ENCODE measurements at places on chromosomes 3 and 15.

DNA sequence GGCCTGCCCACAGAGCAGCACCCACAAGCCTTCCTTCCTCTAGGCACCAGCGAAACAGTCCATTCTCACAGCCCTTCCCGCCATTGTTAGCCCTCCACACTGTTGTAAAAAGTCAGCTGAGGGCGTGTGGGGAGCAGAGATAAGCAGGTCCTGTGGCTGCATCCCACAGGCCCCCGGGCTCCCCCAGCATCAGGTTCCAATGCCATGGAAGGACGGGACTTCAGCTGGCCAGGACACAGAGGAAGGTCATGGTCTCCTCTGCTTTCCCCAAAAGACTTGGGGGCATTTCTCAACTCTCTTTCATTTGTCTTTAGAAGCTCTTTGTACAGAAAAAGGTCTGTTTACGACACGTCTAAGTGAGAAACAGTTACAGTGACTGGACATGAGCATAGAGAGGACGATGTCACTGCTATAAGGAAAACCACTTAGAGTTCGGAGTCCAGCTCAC, 85.2 kb upstream of the HERC1 start:
- DNase-seq = no peak

- no peak for DNase-seq
These were observed 99.8 kb downstream of the NSUN3 start for GRCh38 chr3:94162700-94163099.

DNA sequence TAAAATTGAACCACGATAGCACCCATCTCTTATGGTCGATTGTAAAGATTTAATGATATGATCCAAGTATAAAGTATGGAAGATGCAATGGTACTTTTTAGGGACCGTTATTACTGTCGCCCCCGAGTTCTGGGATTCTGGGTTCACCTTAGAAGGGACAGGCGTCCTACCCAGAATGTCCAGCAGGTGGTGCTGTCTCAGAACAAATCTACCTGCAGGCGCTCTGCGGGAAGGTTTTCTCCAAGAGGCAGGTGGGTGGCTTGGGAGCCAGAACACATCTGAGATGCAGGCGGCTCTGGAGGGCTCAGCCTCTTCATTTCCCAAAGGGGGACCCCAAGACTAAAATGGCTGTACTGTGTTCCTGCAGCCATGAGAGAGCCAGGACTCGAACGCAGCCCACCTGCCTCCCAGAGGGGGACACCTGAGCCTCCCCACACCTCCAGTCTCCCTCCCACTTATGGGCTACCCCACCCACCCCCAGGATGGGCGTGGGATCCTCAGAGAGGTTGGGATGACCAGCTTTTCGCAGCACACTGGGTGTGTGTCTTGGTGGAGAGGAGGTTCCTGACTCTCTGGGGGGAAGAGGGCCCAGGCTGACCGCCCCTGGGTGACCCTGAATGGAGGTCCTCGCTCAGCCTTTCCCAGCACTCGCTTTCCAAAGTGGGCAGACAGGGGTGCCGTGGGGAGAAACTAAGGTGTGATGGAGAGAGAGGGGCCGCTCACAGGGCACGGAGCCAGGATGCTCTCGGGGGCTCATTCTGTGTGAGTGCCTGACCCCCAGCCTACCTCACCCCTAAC, 28.1 kb upstream of the CORO2B start:
- no peak for DNase-seq

DNA sequence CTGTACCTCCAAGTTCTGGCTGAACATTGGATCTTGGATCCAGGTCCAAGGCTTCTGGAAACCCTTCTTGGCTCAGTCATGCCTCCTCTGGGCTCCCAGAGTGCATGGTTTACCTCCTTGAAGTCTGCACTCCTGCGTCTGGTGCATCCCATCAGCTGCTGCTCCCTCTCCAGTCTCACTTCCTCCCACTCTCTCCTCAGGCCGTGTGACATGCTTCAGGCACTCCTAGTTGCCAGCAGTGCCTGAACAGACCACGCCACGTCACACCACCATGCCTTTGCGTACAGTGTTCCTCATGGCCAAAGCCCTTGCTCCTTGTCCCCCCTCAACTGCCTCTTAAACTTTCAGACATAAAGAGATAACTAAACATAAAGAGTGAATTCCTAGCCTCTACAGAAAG, 5.7 kb downstream of the GPR27 start:
- DNase-seq = no peak

DNA sequence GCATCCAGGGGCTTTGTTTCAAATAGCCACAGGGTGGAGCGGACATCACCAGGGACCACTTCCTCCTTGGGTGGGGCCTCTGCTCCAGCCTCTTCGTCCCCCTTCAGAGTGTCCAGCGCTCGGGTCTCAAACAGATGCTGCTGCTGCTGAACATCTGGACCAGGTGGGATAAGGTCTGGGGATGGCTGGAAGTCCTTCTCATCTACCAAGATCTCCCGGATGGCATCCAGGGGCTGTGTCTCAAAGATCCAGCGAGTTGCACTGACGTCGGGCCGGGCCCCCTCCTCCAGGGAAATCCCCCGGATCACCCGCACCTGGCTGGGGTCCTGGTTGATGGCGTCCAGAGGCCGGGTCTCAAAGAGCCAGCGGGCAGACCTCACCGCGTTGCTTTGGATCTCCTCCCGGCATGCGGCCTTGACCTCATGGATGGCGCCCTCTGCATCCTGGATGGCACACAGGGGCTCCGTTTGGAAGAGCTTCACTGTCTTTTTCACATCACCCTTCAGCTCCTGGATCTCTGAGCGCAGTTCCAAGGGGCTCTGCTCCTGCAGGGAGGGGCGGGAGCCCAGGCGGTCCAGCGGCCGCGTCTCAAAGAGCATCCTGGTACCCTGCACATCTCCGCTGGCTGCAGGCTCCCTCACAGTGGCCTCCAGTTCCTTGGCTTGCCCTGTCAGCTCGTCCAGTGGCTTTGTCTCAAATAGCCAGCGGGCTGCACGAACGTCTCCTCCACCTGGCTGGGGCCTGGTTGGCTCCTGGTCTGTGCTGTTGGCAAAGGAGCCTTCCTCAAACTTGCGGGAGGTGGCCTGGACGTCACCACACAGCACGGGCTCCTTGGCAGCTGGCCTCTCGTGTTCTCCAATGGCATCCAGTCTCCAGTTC, 3.9 kb downstream of the XIRP1 start:
- no peak for DNase-seq

DNA sequence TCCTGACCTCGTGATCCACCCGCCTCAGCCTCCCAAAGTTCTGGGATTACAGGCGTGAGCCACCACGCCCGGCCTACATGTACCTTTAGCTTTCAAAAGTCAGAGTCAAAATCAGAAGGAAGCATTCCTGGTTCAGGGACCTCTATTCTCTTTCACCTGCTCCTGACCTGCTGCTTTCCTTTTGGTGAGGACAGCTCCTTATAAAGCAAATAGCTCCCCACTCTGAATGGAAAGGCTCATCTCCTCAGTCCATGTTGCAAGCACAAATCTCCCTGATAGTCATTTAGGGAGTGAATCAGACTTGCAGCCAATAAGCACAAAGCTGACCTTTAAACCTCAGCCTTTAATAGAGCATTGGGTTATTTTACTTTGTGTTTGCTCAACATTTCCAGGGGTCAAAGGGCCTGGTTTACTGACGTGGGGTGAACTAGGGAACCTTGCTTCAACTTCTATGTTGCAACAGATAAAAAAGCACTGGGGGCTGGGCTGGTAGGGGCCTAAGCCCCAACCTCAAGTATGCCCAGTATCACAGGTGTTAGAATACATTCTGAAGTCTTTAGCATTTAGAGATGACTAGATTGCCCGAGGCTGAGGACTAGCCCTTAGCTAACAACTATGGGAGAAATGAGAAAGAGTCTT, 43.1 kb downstream of the THRB start:
- no peak for DNase-seq

GRCh38 chr15:40243126-40243810, 4.4 kb downstream of the PAK6 start:
- DNase-seq = no peak

GRCh38 chr3:182455011-182455410, 338.3 kb upstream of the ATP11B start:
- no peak for DNase-seq

- no peak for DNase-seq
These were observed 99.7 kb upstream of the VGLL3 start for GRCh38 chr3:87090631-87091030.

DNA sequence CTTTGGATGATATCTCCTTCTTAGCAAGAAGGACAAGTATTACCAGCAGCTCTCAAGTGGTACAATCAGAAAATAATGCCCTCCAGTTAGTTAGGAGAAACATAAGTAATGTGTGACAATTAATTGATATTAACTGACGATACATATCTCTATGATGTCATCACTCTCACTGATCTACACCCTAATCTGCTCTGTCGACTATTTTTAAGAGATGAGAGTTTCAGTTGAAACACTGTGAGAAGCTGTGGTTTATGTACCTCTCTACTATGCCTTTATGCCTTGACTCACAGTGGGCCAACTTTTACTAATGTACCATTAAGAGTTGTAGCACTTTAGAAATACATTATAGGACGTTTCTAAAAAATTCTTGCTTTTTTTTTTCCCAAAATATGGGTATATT, 8.6 kb downstream of the CEP152 start:
- no peak for DNase-seq

GRCh38 chr3:81249540-81250029, 511.9 kb downstream of the GBE1 start:
- peak; percentile 72 for DNase-seq

DNA sequence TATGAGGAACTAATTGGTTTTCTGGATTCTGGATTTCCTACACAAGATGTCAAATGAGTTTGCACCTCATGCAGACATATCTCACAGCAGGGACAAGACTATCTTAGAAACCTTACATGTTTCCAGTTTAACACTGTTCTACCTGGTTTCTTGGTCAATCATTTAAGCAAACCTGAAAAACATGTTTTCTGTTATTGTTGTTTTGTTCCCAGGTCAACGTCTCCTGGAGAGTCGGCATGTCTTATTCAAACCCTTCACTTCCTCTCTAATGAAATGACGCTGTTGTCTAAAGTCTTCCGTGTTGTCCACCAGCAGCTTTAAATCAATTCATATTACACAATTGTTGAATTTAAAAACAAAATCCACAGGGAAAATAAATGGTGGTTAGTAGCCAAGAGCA, 150.9 kb downstream of the CNTN3 start:
- DNase-seq = no peak

DNA sequence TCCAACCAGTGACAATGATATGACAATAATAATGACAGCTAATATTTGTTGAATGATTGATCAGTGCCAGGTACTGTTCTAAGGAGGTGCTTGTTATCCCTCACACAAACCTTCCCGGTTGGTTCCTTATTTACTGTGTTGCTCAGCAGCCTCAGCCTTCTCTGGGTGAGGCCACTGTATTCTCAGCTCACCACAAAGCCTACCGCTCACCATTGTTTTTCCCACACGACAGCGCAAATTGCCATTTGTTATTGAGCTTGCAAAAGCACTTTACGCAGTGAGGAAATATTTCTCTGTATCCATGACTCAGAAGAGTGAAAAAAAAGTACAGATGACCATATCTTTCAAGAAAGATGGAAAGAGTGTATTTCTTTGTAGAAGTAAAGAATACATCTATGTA, 49.5 kb upstream of the PDZRN3 start:
- no peak for DNase-seq

GRCh38 chr15:98853161-98853560, 154.4 kb downstream of the PGPEP1L start:
- DNase-seq = peak; percentile 49

DNA sequence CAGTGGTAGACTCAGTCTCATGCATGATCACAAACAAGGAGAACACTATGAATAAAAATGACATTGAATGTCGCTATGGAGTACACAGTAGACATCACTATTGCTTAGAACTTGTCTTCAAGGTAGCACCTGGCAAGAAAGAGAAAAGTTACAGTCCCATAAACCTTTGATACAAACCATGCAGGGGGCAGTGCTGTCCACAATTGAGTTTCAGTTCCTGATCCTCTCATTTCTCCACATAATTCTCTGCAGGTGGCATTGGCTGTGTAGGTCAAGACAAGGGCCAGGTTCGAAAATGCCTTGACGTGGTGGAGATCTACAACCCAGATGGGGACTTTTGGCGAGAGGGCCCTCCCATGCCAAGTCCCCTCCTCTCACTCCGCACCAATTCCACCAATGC, 47.9 kb downstream of the KBTBD12 start:
- DNase-seq = no peak

- DNase-seq = no peak
These were observed 1.6 kb downstream of the PHGR1 start for GRCh38 chr15:40352281-40352901.

DNA sequence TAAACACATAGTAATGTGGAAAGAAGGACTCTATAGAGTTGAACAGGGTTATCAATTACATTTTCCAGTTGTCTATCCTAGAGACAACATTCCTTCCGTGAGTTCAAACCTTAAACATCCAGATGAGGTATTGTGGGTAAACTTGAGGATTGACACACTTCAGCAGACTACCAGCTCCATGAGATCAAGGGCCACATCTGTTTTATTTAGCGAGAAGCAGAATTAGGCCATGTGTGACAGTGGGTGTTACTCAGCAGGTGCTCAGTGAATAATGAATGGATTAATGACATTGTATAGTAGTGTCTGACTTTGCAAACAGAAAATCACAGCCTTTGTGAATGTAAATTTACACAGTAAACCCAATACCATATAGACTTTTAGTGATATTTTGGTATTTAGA, 941.1 kb upstream of the CFAP20DC start:
- DNase-seq = no peak

DNA sequence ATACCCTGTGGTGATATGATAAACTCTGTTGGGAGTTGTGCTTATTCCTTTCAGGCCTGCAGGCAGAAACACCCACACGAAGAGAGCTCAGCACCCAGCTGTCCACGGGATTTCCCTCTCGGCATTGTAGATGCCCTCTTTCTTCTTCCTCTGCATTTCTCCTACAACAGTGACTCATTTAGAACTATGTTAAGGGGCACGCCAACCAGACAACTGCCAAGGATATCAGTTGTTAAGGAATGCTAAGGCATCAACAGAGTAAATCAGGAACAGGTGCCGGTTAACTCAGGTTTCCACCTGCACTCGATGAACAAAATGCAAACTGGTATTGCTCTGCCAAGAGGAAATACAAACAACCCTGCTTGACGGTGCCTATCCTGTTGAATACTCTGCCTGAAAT, 270.0 kb upstream of the PEX5L start:
- DNase-seq = peak; percentile 42

GRCh38 chr15:62805502-62805901, 237.0 kb upstream of the TPM1 start:
- no peak for DNase-seq

DNA sequence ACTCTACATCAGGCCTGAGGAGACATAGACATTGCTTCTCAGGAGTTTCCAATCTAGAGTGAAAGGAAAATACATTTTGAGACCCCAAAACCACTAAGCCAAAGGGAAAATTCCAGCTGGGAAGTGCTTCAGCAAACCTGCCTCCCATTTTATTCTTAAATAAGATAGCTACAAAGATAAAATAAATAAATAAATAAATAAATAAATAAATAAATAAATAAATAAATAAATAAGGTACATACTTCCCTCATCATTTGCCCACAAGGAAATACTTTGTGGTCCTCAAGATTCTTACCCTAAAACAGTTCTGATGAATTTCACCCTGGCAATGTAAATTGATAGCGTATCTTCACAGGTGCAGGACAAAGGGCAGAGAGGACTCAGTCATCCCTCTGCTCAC, 474.0 kb upstream of the ROBO1 start:
- no peak for DNase-seq

Measured in HS-5 (cell line).